Thyroid gland (tissue), 4 donors: ENCODE measurements at places on chromosomes 5 and 9.
A peak's percentile ranks its signal among the peaks of the same experiment; 100 is the strongest.

DNA sequence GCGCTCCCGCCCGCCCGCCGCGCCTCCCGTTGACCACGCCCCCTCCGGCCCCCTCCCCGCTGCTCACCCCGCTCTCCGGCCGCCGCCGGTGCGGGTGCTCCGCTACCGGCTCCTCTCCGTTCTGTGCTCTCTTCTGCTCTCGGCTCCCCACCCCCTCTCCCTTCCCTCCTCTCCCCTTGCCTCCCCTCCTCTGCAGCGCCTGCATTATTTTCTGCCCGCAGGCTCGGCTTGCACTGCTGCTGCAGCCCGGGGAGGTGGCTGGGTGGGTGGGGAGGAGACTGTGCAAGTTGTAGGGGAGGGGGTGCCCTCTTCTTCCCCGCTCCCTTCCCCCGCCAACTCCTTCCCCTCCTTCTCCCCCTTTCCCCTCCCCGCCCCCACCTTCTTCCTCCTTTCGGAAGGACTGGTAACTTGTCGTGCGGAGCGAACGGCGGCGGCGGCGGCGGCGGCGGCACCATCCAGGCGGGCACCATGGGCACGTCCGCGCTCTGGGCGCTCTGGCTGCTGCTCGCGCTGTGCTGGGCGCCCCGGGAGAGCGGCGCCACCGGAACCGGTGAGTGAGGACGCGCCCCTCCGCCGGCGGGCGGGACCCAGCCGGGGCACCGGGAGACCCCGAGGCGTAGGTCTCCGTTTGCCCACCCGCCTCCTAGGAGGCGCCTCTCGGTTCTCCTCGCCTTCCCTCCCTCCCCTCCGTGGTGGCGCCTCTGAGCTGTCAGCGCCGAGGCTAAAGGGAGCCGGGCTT lies at the start of gene VLDLR:
Gene VLDLR, plus strand, starts transcription at position 66 of the 739 bp plus-strand sequence. Its CDS starts 403 bp downstream, at position 469.
- DNase-seq, result peak; percentile 71

GRCh38 chr5:96062836-96063235 lies 101.2 kb upstream of the ELL2 start:
- DNase-seq, result no peak

GRCh38 chr9:87884578-87885459 lies 2.1 kb downstream of the SPATA31E1 start:
- DNase-seq, result no peak

- no peak for DNase-seq
These were observed 45.9 kb upstream of the CDH18 start for GRCh38 chr5:20033881-20034280.

DNA sequence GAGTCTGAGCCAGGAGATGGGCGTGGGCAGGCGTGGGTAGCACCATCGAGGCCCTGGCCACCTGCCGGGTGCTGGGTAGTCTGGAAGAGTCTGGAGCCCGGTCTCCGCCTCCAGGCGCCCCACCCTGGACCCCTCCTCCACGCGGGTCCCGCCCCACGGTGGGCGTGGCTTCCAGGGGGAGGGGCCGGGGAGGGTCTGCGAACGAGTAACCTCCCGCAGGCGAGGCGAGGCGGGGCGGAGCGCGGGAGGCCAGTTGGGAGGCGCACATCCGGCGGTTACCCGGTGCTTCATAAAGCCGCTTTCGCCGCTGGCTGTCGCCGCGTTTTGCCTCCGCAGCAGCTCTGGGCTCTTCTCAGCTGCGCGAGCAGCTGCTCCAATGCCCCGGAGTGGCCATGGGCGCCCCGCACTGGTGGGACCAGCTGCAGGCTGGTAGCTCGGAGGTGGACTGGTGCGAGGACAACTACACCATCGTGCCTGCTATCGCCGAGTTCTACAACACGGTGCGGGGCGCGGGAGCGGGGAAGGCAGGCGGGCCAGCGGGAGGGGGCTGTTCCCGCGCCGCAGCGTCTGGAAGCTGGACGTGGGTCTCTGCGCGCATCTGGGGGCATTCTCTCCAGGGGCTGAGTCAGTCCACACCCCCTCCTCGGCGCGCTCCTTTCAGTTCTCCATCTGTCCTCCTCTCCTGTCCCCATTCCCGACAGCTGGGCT lies at the start of gene ACER2:
Gene ACER2, plus strand, starts transcription at position 317 of the 708 bp plus-strand sequence. Its CDS starts 76 bp downstream, at position 393.
- peak; percentile 96 for DNase-seq

GRCh38 chr9:35695943-35696401 lies 6.2 kb upstream of the TPM2 start:
- DNase-seq, result no peak

DNA sequence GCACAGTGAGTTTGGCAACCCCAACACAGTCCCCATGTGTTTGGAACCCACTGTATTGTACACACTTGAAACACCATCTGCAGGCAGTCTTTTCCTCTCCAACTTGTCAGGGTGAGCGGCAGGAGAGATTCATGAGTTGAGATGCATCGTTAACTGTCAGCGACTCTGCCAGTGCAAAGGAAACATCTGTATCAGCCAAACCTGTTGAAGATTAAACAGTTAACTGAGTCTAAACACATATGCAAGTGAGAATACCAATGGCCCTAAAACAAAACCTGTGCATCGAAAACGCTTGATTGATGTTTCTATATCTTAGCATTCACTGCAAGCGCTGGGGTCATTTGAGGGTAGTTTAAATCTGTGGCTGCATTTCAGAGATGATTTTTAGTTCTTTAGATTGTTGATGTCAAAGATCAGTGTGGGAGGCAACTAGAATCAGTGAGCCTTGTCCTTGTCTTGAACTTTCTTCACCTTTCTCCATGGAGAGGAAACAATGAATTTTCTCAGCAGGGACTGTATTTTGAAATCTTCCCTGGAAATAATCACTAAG lies 41.3 kb upstream of the PAM start:
- DNase-seq, result no peak

DNA sequence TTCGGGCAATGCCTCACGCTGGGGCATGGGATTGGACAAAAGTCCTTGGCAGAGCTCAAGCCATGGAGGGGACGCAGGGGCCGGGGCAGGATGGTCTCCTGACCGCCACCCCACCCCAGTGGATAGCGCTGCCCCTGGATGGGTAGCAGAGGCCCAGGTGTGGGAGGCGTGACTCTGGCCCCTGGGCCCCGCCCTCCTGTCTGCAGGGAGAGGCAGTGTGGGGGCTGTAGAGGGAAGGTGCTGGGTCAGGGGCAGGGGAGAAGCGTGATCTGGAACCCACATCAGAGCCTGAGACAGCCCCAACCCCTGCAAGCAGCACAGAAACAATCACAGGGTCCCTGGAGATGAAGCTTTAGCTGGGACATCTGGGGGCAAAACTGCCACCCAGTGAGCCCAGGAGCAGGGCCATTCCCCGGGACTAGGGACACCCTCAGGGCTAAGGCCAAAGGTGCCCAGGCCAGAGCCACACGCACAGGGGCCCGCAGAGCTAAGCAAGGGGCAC lies 36.2 kb downstream of the NACC2 start:
- DNase-seq, result peak; percentile 1
